ENCODE measurements at places on chromosomes 7 and 10.

- DNase-seq, result no peak
Observed at GRCh38 chr10:33982995-33983394, 648.5 kb upstream of the NRP1 start.

- no peak for DNase-seq
Observed at GRCh38 chr10:75040576-75040975, 70.9 kb upstream of the SAMD8 start.

DNA sequence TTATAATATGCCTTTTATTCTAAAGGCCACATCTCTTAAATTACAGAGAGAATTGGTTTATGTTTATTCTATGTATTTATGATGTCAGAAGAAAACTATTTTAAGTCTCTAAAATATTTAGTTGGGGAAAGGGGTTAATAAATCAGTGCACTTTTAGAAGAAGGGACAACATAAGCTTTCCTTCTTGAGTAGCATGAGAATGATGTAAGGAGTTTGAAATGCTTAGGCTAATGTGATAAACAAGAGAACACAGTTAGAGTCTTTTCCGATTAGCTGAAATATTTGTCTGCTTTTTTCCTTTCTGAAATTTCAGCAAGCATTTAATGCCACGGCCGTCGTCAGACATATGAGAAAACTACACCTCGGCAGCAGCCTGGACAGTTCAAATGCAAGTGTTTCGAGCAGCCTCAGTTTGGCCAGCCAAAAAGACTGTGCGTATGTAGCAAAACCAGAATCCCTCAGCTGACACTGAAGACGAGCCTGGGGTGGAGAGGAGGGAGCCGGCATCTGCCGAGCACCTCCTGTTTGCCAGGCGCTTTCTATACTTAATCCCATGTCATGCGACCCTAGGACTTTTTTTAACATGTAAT is 176.2 kb downstream of the CCDC3 start:
- DNase-seq, result no peak

DNA sequence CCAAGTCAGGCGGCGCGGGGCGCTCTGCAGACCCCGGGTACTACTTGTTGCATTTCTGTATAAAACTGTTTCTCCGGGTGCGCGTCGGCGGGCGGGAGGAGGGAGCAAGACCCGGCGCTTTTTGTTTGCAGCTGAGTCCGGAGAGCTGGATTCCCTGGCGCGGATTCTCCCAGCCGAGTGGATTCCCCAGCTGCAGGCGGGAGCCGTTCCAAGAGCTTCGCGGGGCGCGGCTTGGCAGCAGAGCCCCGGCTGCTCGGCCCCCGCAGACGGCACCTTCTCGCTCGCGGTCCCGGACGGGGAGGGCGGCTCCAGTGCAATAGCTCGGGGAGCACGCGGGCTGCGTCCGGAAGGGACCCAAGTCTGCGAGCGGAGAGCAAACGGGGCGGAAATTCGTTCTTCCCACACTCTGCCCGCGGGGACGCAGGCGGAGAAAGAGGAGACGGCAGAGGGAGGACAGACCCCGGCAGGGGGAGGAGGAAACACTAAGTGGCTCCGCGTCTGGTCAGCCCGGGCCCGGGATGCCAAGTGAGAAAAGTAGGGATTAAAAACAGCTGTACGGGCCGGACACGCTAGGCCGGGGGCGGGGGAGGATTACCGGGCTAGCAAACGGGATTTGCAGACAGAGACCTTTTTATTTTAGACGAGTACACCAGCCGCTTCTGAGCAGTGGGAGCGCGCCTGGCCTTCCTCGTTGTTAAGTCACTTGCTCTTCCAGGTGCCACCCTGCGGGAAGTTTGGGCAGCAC is at the start of gene TRIL:
TRIL (minus strand) TSS at position 96 of the 745 bp plus-strand sequence. CDS start 284 bp downstream, outside the sequence.
- no peak for DNase-seq

DNA sequence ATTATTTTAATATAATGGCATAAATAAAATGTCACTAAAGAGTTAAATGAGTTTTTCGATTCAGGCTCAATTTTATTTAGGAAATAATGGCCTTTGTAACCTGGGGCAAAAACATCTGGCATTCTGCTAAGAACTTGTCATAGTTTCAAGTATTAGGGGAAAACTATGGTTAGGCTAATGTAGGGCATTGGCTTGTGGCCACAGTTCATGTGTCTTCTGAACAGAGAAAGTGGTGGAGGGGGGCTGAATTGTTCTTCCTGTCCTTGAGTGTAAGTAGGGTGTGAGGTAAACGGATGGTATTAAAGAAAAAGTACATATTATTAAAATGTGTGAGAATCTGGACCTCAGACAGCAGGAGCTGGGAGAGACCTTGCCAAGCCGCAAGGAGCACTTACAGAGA is 69.1 kb upstream of the KLF14 start:
- no peak for DNase-seq

GRCh38 chr10:7956508-7956907 is 98.0 kb upstream of the GATA3 start:
- DNase-seq, result no peak

GRCh38 chr7:151736403-151736909 is 140.5 kb downstream of the PRKAG2 start:
- no peak for DNase-seq

DNA sequence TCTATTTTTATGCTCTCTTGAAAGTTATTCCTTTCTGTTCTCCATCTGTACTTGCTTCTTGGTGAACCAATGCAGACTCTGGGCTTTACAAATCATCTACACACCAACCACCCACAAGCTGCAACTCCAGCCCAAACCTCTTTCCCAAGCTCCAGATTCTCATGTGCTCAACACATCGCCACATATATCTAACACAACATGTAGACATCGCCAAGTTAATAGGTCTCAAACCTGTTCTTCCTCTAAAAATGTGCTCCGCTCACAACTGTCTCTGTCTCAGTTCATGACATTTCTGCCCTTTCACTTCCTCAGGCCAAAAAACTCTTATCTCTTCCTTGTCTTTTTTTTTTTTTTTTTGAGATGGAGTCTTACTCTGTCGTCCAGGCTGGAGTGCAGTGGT is 95.7 kb upstream of the EEPD1 start:
- no peak for DNase-seq

GRCh38 chr10:117987244-117987909 is 59.4 kb downstream of the RAB11FIP2 start:
- DNase-seq, result no peak

- DNase-seq, result no peak
Observed at GRCh38 chr7:77529279-77529678, 7.8 kb upstream of the PTPN12 start.

DNA sequence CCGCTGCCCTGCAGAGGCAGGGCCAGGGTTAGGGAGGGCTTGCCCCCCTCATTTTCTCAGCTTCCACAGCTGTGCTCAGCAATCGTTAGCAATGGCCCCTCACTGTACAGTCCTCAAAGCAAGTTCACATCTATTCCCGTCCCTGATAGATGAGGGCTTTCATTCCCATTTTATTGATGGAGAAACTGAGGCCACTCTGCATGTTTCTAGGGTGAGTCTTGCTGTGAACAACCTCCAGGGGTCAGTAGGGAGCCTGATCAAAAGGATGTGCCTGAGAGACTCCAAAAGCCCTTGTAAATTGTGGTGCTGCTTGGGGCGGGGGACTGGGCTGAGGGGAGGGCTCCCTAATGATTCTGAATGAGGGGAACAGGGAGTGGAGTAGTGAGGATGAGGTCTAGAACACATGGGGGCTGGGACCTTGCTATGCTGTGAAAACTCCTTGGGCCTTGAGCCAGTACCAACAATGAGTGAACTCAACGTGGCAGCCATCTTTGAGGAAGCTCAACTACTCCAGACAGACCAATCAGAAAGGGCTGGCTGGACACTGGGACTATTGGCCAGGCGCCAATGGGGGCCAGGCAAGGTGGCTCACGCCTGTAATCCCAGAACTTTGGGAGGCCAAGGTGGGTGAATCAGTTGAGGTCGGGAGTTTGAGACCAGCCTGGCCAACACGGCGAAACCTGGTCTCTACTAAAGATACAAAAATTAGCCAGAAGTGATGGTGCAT is 6.7 kb upstream of the GRIFIN start:
- DNase-seq, result no peak

GRCh38 chr7:124784879-124785818 is 19.6 kb upstream of the GPR37 start:
- peak; percentile 17 for DNase-seq

GRCh38 chr7:39091774-39092173 is 114.1 kb downstream of the POU6F2 start:
- no peak for DNase-seq

- no peak for DNase-seq
Observed at GRCh38 chr10:58756130-58756719, 243.6 kb downstream of the BICC1 start.

- no peak for DNase-seq
Observed at GRCh38 chr10:9043466-9043865, 989.0 kb downstream of the GATA3 start.

GRCh38 chr10:2081501-2081900 is 344.2 kb upstream of the ADARB2 start:
- no peak for DNase-seq

DNA sequence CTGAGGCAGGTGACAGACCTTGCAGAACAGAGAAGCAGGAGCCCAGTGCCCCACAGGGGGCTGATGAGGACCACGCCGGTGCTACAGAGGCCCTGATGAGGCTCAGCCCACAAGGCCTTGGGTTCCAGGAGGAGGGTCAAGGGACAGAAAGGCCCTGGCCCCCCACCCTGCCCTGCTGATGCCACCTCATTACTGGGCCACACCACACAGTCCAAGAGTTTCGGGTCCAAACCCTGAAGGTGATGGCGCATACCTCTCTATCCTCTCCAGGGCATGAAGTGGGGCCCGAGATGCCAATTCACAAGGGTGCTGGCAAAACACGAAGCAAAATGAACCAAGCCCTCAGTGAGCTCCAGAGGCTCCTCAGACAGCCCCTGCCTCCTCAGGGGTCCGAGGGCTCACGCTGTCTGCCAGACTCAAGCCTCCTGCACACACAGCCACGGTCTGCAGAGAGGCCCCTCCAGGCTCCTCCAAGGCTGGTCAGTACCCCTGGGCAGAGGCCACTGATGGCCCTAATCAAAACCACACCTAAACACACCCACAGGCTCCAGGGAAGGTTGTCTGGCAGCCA is 32.3 kb downstream of the RASGEF1A start:
- no peak for DNase-seq

DNA sequence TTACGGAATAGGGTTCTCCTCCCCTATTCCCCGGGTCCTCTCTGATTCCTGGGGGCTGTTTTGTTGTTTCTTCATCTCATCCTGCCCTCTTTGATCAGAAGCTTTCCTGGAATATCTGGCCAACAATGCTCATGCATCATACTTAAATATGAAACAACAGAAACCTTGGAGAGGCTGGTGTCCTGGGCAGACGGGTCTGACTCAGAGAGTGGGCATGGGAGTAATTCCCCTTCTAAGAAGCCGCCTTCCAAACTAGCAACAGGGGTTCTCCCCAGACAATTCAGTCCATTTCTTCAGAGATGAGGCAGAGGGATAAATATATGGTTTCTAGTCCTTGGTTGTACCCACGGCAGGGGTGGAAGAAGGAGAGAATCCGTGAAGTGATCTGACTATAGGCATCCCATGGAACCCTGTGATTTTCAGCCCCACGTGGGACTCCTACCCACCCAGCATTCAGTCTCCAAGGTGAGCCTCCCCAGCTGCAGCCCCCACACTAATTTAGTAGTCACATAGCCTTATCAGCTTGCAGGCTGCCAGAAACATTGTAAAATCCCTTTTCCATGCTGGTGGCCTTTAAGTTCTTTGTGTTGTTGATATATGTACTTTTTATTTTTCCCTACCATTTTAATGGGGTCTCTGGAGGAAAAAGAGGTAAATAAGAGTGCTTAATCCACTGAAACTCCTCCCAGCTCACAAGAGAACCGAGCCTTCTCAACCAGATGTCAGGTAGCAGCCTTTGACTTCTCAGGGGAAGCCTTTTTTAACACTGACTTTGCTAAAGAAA is 119.2 kb downstream of the SFMBT2 start:
- no peak for DNase-seq

GRCh38 chr10:91381257-91381891 is 28.8 kb upstream of the HECTD2 start:
- DNase-seq, result no peak

DNA sequence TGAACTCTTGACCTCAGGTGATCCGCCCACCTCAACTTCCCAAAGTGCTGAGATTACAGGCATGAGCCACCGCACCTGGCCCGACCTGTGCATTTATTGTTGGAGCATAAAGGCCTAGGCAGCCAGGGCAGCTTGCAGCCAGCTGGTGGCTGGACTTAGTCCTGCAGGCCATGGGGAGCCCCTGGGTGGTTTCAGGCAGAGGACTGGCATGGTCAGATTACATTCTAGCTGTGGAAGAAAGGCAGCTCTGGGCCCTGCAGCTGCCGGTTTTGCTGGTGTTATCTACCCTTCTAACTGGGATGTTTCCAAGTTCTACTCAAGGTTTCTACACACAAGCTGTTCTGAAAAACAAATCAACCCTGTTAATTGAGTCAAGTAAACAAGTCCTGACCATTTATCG is 22.7 kb upstream of the MKRN1 start:
- DNase-seq, result no peak

GRCh38 chr10:84244651-84245270 is at the start of gene RGR:
TSS of gene RGR (plus strand) at chr10:84245053. CDS start at chr10:84245091, 38 bp downstream.
- DNase-seq, result no peak

- no peak for DNase-seq
Observed at GRCh38 chr10:118407777-118408176, 65.7 kb upstream of the FAM204A start.

GRCh38 chr7:120951826-120952225 is 1.2 kb downstream of the ING3 start:
- no peak for DNase-seq

GRCh38 chr10:73998929-73999691 is 1.2 kb downstream of the VCL start:
- peak; percentile 33 for DNase-seq

DNA sequence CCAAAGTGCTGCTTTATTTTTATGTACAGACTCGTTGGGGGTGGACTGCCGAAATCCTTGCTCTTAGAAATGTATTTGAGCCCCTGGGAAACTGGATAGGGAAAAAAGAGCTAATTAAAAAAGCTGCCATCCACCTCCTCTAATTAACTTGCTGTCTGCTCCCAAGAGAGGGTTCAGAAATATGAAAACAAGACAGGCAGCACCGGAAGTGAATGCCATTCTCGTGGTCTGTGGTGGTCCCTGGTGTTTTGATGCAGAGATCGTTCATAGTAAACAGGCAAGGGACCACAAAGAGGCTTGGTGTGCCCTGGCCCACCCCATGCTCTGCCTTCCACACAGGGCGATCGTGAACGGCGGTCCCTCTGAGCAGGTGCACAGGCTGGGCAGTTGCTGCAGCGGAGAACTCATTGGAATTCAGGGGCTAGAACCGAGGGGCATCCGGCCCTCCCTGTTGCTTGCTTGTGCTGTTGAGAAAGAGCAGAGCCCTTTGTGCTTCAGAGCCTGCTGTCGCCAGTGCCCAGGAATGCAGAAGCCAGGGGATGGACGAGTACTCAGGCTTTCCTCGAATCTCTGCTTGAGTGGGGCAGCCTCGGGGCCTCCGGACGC is 79.1 kb upstream of the BTBD16 start:
- no peak for DNase-seq

DNA sequence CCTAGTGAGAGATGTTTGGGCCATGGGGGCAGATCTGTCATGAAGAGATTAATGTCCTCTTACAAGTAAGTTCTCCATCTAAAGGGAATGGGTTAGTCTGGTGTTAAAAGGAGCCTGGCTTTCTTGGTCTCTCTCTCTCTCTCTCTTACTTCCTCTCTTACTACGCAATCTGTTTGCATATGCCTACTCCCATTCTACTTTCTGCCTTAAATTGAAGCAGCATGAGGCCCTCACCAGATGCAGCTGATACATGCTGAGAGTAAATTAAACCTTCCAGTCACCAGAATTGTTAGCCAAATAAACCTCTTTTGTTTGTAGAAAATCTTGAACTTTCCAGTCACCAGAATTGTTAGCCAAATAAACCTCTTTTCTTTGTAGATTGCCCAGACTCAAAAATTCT is 884.1 kb downstream of the NRG3 start:
- no peak for DNase-seq

- DNase-seq, result no peak
Observed at GRCh38 chr10:74033702-74034101, 35.8 kb downstream of the VCL start.

GRCh38 chr10:132875435-132875834 is 66.9 kb downstream of the CFAP46 start:
- no peak for DNase-seq

Measured in activated CD4-positive, alpha-beta T cell treated with anti-CD3 and anti-CD28 coated beads, Interleukin-2, amount 50 U/mL, for 48 hours (primary cell).